ENCODE measurements at places on chromosomes 5 and 9.

DNA sequence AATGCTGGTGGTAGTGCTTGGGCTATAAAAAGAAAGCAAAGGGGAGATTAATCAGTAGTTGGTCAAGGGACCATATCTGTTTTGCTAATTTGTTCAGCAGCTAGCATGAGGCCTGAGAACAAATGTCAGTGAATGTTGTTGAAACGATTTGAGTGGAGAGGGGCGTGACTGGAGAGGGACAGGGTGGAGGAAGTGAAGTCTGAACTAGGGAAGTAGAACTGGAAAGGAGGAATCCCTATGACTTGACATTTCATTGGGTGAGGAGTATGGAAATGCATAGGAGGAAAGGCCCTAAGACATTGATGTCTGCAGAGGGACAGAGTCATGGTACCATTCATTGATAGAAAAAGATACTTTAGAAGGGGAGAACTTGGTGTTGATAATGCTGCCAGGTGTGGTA, 19.7 kb downstream of the TLE4 start:
- no peak for DNase-seq

- DNase-seq: peak; percentile 90
Measured at GRCh38 chr5:78779771-78780616, 131.4 kb upstream of the LHFPL2 start.

- no peak for DNase-seq
Measured at GRCh38 chr9:127707766-127708165, 978 bp downstream of the CFAP157 start.

DNA sequence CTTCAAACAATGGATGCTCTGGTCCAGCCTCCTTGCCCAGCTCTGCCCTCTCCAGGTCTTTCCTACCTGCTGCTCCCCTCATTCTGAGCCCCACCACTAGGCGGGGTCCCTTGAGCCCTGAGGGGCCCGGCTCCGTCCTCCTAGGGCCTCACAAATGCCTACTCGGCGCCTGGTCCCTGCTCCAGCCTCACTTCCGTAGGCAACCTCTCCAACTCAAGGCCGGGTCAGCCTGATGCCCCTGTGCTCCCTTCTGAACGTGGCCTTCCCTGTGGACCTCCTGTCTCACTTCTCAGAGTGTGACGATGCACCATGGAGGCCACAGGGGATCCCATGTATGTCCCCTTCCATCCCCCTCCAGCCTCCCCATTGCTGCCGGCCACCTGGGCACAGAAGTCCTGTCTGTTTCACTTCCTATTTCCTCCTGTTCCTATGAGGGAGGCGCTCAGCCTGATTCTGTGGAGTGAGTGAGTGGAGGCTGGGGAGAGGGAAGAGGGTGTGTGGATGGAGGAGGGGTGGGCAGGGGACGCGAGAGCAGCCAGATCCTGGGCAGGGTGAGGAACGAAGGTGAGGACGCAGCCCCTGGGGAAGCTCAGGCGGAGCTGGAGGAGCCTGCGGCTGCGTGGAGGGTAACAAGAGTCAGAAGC, 127.2 kb upstream of the FAM120A start:
- DNase-seq: no peak

DNA sequence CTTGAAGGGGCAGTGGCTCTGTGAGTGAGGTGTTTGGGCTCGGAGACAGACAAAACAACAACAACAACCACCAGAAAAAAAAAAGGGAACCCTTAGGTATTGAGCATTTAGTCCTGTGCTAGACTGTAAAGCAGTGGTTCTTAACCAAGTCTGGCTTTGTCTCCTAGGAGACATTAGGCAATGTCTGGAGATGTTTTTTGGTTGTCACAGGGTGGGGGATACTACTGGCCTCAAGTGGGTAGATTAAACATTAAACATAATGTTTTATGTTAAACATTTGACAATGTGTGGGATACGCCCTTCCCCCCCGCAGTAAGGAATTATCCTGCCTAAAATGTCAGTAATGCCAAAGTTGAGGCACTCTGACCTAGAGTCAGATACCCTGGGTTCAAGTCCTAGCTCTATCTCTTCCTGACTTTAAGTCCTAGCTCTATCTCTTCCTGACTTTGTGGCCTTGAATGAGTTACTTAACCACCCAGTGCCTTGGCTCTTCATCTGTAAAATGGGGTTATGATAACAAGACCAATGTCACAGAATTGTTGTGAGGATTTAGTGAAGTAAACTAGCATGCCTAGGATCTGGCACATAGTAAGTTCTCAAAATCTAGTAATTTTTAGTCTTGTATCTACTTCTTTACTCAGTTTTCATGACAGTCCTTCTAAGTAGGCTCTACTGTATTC, 1.8 kb downstream of the TRIM32 start:
- no peak for DNase-seq

DNA sequence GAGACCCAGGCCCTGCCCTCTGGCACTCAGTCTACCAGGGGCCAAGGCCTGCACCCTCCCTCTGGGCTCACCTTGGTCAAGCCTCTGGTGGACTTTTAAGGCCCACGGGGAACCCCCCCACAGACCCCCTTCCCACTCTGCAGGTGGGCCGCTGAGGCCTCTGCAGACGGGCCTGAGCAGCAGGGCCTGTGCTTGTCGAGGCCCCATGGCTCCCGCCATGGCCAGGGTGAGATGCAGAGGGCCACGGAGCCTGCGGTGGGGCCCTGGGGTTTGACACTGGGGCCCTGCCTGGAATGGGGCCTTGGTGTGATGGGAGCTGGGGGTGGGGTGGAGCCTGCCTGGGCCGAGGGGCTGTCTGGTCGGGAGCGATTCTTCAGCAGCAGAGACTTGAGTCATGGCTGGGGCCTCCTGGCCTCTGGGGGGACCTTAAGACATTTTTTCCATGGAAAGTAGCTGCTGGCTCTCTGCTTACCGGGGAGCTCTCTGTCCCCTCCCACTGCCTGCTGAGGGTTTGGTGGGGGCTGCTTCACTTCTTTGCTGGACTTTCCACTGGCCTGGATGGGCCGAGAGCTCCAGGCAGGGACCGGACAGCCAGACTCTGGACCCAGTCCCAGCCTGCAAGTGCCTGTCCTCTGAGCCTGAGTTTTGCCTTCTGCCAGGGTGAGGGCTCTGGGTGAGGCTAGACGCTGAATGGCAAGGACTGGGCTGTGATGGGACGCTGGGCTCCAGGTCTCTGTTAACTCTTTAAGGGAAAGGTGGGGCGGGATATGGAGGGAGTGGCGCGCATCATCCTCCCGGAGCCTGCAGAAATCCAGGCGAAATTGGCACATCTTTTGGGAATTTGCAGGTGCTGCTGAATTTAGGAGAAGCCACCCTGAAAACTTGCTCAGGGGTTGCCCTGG, 132.2 kb downstream of the RXRA start:
- DNase-seq: peak; percentile 58

DNA sequence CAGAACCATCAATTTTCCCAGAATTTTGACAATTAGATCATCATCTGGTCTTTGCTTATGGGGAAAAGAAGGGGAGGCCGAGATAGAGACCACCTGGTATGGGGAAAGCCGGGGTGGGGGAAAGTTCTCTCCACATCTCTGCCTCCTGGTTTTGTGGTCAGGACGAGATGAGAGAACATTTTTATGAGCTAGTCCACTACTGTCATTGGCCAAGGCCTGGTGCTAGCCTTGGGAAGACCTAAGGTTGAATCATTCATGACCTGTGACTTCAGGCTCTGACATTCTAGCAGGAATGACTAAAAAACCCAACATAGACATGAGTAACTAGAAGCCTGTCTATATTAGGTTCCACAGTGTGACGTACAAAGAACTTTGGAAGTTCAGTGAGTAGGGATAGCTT, 135.2 kb downstream of the PTTG1 start:
- peak; percentile 58 for DNase-seq

- DNase-seq: no peak
Measured at GRCh38 chr5:147413266-147413665, 96.6 kb downstream of the DPYSL3 start.
